ENCODE measurements at places on chromosomes 4 and X. TPM values are rescaled to one million over a fixed set of nuclear protein-coding genes. Genes with fewer than 3 reads are reported as not detected.

CFAP97 gene
- total RNA-seq: 42.1 TPM

SLC25A43 gene
- 31.0 TPM for total RNA-seq

AREG gene
- 1.5 TPM for total RNA-seq

S100P gene
- total RNA-seq: not detected

DNA sequence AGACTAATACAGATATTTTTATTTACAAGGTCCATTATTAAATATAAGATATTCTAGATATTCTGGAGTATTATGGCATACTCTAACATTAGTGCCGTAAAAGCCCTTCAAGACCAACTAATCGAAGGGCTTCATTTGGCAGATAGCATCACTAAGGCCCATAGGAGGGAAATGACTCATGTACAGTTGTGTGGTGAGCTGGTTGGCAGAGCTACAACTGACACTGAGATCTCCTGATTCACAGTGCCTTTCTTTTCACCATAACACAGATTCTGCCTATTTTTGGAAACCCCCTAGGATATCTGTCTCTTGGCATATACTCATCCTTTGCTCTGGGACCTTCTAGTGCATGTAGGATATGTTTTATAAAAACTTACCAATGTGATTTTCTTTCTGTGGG, 201.7 kb upstream of the AFF2 start:
- DNase-seq: no peak

- no peak for DNase-seq
These were observed 298.7 kb upstream of the CLNK start for GRCh38 chr4:10983268-10983667.

- DNase-seq: no peak
These were observed 5.5 kb upstream of the GSX2 start for GRCh38 chr4:54094451-54094850.

GRCh38 chrX:153378607-153379006, 22.5 kb downstream of the PNMA6E start:
- no peak for DNase-seq

DNA sequence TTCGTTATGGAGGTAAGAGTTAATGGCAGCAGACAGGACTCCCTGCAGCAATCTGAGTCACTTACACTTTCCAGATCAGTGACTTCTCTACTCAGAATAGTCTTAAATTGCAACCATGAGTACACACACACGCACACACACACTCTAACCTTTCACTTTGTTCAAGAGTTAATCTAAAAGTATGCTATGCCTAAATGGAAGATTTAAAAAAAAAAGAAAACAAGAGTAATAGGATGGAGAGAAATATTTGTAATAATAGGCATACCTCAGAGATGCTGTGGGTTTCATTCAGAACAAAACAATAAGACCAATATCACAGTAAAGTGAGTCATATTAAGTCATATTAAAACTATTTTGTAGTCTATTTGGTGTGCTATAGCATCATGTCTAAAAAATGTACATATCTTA, 969.1 kb upstream of the PCDH10 start:
- peak; percentile 91 for DNase-seq

DNA sequence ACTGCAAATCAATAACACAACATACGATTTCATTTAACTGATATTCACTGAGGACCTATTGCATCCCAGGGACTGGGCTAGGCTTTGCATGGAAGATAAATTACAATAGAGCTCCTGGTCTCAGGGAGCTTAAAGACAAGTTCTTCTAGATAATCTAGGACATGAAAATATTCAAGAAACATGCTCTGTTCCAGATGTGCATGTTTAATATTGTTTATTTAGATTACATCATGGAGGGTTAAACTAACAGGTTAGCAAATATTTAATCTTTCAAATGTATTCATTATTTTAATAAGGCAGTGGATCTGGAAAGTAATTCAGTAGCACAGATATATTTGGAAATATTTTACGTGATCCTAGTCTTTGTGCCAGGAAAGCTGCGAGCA, 2430.3 kb downstream of the PCDH7 start:
- DNase-seq: no peak

Measured in fibroblast of lung (primary cell).